Activated CD4-positive, alpha-beta T cell treated with anti-CD3 and anti-CD28 coated beads for 36 hours (primary cell): ENCODE measurements at places on chromosomes 6 and 20.

- DNase-seq, result no peak
These were observed 194.7 kb upstream of the RREB1 start for GRCh38 chr6:6912817-6913744.

DNA sequence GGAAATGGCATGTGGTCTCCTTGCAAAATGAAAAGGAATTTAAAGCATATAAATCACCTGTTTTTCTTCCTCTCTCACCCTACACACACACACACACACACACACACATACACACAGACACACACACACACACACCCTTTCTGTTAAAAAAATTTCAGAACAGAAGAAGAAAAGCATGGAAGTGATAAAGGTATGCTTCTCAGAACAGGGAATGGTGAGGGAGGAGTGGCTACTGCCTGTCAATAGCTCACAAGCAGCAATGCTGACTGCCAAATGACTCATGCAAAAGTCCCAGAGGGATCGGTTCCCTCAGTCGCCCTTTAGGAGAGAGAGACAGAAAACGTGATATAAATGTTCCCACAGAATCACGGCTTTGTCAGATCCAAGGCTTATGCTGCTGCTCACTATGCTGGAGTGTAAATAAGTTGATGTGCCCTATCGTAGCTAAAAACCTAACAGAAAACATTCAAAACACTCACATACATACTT is 102.6 kb downstream of the IBTK start:
- DNase-seq, result no peak

DNA sequence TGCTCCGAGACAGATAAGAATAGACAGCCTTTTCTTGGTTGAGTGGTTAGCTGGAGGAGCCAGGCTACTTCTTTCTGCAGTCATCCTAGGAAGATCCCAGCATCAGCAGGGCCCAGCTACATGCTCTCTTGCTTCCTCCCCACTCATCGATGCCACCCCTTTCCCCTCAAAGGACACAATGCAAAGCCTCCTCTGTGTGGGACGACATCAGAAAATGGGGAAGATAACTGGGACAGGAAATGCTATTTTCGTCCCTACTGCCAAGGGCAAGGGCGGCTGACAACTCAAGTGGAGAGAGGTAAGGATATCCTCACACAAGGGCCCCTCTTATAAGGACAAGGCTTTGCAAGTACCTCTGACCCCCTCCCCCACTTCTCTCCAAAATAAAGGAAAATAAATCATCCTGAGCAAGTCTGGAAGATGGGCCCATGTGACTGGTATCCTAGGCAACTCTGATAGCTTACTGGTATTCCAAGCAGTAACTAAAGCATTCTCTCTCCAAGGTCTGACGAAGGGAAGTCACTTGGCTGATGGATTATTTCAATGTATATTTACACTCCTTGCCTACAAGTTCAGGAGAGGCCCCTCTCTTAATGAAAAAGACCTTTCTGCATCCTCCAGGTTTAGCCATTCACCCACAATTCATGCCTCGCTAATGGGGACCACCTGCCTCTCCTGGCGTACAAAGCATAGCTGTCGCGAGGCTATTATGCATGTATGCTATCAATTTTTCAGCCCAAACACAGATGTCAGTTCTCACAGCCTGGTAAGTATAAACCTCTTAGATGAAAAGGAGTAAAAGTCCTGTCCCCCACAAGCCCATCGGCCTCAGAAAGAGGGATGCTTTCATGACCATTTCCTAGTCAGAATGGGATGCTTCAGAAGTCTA is 11.3 kb downstream of the ELMO2 start:
- no peak for DNase-seq

GRCh38 chr6:44275271-44275748 is 5.1 kb downstream of the TMEM151B start:
- DNase-seq, result no peak

GRCh38 chr6:150741633-150742200 is 123.8 kb upstream of the MTHFD1L start:
- peak; percentile 46 for DNase-seq

DNA sequence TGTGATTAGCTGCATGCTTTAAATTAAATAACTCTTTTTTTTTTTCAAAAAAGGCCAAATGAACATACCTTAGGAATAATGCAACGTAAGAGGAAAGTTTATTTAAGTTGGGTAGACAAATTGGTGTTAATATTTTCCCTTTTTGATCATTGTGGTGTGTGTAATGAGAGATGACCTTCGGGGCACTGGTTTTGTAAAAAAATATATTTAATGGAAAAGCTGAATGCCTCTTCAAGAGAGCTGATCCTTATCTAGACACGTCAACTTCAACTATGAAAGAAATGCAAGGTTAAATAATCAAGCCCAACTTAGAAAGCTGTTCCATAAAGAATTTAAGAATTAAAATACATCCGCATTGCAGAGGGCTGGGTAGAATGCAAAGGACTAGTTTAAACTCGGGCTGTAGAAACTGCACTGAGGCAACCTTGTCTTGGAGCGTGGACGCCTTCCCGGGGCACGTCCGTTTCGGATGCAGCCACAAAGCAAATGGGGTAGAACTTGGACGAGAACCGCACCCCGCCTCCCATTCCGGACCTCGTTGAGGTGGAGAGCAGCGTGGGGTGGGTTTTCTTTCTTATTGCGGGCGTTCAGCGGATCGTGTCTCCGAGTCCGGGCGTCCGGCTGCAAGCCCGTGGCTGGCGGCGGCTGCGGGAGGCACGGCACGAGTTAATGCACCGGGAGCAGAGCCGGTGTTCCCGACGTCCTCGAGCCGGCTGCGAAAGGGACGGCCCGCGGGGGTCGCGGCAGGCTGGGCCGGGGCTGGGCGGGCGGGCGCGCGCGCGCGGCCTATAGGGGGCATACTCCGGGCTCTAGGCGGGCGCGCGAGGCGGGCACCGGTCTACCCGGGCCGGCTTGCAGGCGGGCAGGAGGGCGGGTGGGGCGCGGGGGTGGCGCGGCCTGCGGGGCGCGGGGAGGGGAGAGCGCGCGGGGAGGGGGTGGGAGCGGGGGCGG is 1.9 kb downstream of the JARID2 start:
- peak; percentile 79 for DNase-seq

GRCh38 chr6:105797983-105798453 is 288.1 kb upstream of the PRDM1 start:
- no peak for DNase-seq

GRCh38 chr6:69622924-69623323 is 173.9 kb downstream of the LMBRD1 start:
- no peak for DNase-seq
